Activated T-helper 1 cell treated with anti-CD3 and anti-CD28 coated beads, Interleukin-2, amount 50 U/mL, for 16 hours (primary cell): ENCODE measurements at places on chromosomes 13 and 19.

GRCh38 chr19:53853707-53854106 lies 14.0 kb upstream of the MYADM start:
- no peak for DNase-seq

- no peak for DNase-seq
These were observed 9.8 kb upstream of the ALOX5AP start for GRCh38 chr13:30725326-30726085.

- no peak for DNase-seq
These were observed 3.0 kb upstream of the SHISA7 start for GRCh38 chr19:55446060-55446459.

DNA sequence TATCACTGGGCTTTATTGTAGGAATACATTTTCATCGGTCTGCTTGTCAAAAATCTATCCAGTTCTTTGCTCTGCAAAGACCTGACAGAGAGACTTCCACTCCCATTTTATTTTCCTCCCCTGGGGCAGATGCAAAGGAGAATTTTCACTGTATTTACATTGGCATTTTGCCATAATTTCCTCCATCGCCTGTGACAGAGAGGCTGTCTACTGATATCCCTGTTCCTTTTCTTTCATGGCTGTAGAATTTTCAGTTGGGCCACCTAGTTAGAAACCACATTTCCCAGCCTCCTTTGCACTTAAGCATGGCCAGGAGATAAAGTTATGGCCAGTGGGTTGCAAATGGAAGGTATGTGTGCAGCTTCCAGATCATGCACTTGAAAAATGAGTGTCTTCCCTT lies 89.3 kb downstream of the NUFIP1 start:
- DNase-seq: no peak

GRCh38 chr19:1395194-1396018 lies 5.9 kb downstream of the GAMT start:
- DNase-seq: no peak

- DNase-seq: no peak
These were observed 30.5 kb downstream of the ZSWIM4 start for GRCh38 chr19:13825489-13826441.

GRCh38 chr13:94822356-94822755 lies 110.0 kb upstream of the SOX21 start:
- DNase-seq: no peak

DNA sequence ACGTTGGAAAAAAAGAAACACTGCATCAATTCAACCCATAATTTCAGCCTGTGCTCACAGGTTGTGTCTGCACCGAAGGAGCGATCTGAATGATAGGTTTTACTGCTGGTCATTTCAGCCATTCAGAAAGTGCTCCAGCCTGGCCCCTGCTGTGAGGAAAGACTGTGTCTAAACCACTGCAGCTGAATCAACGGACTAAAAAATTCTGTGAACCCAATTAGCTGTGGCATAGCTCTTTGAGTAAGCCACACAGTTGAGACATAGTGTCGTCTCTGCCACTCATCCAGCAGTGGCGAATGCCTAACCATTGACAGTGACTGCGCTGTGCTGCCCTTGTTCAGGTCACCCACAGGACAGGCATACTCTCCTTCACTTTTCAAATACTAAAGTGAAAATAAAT lies 179.8 kb downstream of the COG6 start:
- DNase-seq: no peak

- DNase-seq: no peak
These were observed 144.6 kb downstream of the KCTD12 start for GRCh38 chr13:76741624-76742023.
